ENCODE measurements at places on chromosomes 3 and 15.

DNA sequence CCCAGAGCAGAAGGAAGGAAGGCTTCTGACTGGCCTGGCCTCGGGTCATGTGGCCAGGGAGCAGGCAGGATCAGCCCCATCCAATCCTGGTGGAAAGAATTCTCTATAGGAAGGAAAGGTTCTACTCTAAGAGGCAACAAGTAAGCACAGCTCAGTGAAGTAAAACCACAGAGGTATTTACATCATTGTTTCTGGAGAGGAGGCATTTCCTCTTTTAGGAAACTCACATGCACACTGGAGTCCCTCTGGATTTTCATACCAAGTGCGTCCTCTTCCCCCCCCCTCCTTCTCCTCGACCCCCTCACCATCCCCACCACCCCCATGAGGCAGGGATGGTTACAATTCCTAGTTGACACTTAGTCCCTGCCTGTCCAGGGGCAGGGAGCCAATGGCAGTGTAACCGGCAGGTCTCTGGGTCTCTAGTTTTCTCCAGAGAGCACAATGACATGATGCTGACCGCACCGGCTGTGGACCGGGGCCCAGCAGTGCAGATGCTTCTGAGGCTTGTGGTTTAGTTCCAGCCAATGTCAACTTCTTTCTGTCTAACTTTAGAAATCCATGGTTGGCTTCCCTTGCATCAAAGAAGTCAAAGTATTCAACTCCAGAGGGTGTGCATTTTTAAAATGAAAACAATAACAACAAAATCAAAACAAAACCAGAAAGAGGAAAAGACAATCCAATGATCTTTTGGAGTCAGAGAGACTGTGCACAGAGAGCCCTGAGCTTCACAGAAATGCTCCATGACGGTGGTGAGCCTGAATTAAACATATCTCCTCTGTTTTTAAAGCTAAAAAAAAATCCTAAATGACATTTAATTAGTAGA lies 230.3 kb upstream of the TLE3 start:
- no peak for DNase-seq

GRCh38 chr3:114660124-114660523 lies 366.3 kb downstream of the TIGIT start:
- no peak for DNase-seq

GRCh38 chr3:178658694-178659325 lies 122.6 kb downstream of the KCNMB2 start:
- DNase-seq: no peak

DNA sequence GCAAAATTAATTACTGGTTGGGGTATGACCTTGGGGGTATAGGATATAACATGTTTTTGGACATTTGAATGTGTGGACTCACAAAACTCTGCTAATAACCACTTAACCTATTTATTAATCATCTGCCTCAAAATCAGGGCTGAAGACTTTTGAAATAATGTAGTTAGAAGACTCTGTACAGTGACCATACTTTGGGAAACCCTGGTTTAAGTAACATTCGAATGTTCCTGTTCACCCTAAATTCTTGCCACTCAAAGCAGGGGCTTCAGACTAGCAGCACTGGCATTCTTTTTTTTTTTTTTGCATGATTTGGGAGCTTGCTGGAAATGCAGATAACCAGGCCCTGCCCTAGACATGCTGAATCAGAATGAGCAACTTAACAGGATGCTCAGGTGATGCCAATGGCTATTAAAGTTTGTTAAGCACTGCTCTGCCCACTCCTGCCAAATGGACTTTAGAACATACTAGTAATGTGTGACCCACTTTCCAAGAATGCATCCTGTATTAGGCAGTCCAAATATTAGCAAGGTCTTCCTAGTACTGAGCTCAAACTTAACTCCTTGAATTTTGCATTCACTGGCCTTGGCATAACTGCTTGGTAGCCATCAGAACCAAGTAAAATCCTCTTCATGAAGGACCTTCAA lies 12.7 kb upstream of the ST3GAL6 start:
- DNase-seq: no peak

DNA sequence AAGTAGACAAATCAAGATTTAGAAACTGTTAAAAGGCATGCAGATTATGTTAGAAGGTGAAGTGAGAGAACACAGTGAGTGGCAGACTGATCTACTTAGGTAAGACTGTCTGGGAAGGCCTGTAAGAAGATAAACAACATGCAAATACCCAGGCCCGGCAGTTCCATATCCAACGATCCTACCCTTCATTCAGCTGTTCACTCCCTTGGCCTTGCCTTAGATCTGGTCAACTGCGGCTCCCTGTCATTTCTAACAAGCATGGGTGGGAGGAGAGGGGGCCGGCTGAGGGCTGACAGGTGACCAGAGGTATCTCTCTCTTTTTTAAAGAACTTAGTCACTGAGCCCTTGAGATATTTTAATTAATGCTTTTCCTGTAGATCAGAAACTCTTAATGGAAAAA lies 84.7 kb upstream of the FAM3D start:
- no peak for DNase-seq

DNA sequence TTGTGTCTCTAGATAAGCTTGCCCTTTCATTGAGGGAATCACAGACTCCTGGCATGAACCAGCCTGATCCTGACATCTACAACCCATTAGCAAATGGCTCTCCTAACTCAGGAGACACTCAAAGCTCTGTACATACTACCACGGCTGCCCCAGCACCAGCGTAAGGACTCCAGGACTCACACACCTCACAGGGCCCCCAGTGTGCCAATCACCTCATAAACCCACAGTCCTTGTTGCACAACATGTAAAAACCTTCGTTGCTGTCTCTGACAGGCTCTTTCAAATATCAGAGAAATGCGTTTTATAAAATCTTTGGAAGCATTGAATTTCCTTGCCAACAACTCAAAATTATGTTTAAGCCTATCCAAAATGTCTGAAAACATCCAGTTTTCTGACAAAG lies 7.3 kb downstream of the FYCO1 start:
- DNase-seq: no peak

DNA sequence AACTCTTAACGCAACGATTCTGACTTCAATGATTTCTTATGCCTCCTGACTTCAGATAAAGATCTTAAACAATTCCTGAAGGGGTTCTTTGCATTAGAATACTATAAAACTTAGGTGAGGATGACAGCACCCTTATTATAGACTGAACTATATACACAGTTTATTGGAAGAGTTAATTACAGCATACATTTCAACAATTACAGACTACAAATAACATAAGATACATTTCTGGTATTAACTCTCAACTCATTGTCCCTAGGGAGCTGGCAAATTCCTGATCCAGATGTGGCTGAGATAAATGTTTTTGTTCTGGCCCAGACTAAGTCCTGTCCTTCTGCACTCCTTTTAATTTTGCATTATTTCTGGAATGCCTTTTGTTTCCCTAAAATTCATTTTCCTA lies 155.5 kb upstream of the TMC3 start:
- no peak for DNase-seq

All from GM23338 (cell line).